ENCODE measurements at places on chromosomes 5 and 9.
A peak's percentile ranks its signal among the peaks of the same experiment; 100 is the strongest.

GRCh38 chr9:89555451-89556375, 49.1 kb upstream of the GADD45G start:
- DNase-seq = no peak

- no peak for DNase-seq
These were observed 5.6 kb upstream of the ARL15 start for GRCh38 chr5:54315736-54316528.

DNA sequence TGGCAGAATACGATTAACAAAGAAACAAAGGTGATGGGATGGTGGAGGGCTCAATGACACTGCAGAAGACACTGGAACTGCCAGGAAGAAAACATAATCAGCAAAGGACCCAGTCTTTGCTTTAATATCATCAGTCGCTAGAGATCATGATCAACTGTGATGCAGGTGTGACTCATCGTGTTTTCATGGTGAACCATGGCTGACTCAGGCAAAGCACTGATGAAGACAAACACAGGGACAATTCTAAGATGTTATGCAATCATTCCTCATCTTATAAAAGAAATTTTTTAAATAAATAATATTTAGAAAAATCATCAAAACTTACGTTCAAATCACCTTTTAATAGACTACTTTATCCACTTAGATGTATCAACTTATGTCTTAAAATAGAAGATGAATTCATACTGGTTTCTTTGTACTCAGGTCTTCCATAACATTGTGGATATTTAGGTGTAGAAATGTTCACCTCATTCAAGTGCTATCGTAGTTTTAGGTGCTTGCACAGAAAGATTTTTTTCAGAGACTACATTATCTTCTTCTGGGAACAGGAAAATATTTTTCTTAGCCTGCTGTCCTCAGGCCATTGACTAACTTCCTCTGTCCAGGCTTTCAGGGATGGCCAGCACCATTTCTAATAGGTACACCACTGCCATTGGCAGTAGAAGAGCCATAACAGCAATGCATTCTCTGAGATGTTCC, 673.4 kb upstream of the MEF2C start:
- DNase-seq = no peak

DNA sequence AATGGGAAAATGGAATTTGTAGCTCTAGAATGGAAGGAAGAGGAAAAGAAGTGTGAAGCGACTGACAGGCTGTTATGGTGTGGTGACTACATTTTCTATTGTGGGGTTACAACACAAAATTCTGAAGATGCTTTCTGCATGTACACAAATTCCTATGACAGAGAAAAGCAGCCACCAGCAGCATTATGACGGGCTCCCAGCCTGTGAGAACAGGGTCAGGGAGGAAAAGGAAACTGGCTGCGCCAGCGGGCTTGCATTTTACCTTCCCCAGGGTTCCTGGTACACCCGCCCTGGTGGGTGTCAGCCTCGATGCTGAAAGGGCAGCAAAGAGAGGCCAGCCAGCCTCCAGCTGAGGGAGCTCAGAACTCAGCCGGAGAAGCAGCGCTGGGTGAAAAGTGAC, 41.0 kb downstream of the DDX31 start:
- no peak for DNase-seq

DNA sequence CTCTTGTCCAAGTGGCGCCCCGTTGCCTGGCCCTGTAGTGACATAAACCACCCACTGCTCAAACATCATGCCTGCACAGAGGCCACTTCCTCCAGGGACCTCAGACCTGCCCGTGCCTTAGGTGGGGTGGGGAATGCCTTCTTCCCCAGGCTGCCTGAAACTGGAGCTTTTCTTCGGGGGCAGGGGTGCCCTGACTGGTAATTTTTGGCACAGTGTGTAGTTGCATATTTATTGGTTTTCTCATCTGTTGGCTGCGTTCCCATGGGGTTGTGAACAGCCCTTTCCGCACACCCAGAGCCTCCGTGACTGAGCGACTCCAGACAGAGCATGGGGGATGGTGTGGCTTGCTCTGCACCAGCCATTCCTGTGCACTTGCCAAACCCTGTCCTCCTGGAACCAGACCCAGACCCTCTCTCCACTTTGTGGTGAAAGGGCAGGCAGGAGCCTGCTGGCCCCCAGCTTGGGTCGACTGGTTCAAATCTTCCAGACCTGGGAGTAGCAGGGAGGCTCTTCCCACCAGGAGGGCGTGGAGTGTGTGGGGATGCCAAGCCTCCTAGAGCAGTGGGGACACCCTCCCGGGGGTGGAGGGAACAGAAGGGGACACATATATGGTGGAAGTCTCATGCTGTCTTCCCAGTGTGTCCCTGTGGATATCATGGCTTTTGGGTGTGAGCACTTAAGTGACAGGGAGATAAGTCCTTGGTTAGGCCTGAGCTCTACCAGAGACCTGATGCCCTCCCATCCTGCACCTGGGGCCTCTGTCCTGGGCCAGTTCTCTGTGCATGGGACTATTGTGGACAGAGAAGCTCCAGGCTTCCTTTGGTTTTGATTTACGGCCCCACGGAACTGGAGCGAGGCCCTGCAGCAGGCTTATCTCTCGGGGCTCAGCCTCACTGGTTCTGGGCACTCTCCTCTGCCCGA, 39.6 kb downstream of the WNK2 start:
- DNase-seq = no peak

DNA sequence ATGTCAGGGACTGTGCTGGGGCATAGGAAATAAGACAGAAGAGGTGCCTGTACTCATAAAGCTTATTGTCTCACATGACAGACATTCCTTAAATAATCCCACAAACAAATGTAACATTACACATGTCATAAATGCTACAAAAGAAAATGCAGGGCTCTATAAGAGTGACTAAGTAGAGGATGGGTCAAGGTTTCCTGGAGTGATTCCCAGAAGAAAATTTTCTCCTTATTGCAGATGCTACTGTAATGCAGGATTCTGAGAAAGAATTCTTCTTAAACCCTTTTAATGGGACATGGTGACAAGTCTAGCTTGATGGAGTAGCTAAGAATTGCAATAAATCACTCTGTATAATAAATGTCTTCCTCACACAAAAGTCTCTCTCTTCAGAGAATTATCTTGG, 55.7 kb downstream of the SH3TC2 start:
- DNase-seq = no peak

GRCh38 chr5:9428272-9428671, 117.6 kb downstream of the SEMA5A start:
- no peak for DNase-seq

DNA sequence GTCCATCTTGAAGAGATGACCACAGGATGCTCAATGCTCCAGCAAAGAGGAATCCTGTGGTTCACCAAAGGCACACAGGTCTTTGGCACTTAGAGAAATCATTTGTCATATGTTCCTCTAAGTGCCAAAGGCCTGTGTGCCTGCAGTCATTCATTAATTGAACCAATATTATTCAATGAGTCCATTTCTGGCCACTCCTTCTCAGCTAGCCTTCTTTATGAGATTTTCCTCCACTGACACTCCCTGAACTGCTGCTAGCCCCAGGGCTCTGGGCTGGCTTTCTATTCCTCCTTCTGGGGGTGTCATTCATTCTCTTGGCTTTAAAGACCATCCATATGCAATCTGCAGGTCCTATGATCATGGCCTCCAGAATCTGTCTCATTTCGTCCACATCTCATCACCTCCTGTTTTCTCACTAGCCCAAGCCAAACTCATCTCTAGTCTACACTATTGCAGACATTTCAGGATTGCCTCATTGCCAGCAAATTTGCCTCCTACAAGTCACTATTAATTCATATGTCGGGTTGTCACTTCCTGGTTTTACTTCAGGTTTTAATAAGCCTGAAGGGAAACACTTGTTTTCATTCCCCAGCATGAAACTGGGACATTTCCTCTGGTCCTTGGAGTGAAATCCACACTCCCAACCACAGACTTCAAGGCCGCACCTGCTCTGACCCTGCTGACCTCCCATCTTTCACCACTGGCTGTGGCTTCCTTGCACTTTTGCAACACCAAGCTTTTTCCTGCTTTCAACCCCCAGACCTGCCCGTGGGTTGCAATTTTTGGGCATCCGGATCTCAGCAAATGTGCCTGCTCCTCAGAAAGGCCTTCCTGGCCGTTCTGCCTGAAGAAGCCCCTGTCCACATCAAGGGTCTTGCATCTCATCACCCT, 35.1 kb downstream of the KCNIP1 start:
- no peak for DNase-seq

- DNase-seq = peak; percentile 46
These were observed 88.9 kb downstream of the CDK5RAP2 start for GRCh38 chr9:120490888-120491595.

GRCh38 chr5:151196556-151197290, 27.2 kb downstream of the CCDC69 start:
- no peak for DNase-seq

- no peak for DNase-seq
These were observed 64.9 kb downstream of the ZNF618 start for GRCh38 chr9:113941056-113941455.

- DNase-seq = no peak
These were observed 697 bp downstream of the SLC1A1 start for GRCh38 chr9:4490705-4491625.

- DNase-seq = no peak
These were observed 25.9 kb upstream of the SLC12A7 start for GRCh38 chr5:1137567-1138444.

- no peak for DNase-seq
These were observed 92.1 kb downstream of the HCN1 start for GRCh38 chr5:45604092-45604491.

DNA sequence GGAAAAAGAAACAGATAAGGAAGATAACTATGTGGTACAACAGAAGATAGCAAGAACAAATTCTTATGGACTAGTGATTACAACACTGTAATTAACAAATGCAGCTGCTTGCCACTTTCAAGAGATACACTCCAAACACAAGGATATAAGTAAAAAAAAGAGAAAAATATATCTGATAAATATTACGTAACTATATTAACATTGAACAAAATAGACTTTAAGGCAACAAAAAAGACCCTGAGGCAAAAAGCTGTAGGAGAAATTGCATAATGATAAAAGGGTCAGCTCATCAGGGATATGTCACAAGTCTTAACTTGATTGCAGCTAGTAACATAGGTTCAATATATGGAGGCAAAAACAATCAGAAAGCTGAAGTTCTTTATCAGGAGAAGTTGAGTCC, 51.3 kb upstream of the RNF130 start:
- no peak for DNase-seq

DNA sequence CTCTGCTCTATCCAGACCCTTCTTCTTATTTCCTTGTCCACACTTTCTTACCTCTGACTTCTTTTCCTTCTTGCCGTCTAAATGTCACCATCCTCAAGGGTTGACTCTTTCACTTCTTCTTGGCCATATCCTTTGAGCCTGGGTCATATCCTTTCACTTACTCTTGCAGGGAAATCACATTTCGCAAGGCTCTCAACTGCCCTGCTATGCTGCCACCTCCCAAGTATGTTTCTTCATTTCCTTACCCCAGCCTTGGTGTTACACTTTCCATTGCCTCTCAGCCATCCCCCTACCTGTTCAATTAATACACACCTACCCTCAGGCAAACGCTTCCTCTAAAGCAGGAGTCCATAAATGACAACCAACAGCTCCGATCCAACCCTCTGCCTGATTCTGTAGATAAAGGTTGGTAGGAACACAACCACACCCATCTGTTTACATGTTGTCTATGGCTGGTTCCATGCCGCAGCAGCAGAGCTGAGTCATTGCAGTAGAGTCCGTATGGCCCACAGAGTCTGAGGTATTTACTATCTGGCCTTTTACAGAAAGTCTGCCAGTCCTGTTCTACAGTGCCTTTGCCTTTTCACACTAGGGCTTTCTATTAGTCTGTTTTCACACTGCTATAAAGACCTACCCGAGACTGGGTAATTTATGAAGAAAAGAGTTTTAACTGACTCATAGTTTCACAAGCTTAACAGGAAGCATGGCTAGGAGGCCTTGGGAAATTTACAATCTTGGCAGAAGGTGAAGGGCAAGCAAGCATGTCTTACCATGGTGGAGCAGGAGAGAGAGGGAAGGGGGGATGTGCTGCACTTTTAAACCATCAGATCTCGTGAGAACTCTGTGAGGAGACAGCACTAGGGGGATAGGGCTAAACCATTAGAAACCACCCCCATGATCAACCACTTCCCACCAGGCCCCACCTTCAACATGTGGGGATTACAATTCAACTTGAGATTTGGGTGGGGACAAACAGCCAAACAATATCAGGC, 97.9 kb downstream of the SV2C start:
- DNase-seq = peak; percentile 85

GRCh38 chr9:72996114-72996513, 43.3 kb upstream of the ALDH1A1 start:
- DNase-seq = no peak

DNA sequence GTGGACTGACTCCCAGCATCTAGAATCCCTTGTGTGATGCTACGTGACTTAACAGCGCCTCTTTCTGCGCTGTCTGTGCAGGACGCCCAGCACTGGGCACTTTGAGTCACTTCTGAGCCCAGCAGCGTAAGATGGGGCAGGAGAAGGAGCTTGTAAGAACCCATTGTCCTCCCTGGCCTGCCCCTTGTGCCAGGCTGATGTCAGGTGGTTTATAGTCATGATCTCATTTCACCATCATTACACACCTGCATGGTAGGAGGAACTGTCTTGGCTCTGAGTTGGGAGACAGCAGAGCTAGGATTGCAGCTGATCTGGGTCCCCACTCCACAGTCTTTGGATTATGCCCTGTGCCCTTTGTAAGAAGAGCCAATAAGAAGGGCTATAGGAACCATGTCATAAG, 12.2 kb downstream of the ERGIC1 start:
- no peak for DNase-seq

DNA sequence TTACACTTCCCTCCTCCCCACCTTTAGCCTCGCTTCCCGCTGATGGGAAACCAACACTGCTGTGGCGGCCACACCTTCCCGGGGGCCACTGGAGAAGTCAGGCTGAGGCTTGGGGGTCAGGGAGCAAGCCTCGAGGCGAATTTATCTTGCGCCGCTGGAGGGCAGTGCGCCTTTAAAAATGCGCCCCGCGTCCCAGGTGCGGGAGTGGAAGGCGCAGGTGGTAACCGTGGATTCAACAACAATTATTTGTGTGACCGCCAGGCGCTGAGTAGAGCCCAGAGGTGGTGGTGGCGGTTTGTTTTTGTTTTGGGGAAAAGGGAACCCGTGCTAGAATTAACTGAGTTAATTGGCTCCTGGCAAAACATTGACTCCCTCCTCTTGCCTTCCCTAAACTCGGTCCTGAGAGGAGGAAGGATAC, 1.1 kb downstream of the CFAP77 start:
- DNase-seq = peak; percentile 72

DNA sequence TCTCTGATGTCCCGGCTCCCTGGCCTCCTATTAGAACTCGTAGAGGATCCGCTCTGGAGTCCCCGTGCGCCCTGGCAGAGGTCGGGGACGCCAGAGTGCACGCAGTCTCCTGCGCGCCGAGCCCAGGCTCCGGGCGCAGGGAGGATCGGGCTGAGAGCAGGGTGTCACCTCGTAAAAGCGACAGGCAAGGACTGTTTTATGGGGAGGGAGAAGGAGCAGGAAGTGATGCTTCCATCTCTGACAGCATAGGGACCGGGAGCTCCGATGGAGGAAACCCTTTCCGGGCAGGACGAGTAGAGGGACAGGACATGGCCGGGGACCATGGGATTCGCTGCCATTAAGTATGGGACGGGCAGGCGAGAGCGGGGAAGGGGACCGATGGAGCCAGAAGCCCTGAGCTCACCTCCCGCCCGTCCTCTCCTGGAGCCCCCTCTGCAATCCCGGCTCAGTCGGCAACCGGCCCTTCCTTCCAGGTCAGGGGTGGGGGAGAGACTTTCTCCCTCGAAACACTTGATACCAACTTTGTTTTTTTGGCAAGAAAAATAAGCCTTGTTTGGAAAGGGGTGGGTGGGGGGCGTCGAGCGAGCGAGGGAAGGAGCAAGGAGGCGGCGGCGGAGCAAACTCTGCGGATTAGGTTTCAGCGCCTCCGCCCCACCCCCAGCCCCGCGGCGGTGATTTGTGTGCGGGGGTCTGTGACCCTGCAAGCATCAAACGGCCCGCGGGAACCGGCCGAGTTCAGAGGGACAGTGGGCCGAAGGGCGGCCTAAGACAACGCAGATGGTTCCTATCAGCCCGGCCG, 12.6 kb downstream of the LMX1B start:
- no peak for DNase-seq
